ENCODE measurements at places on chromosomes 16 and 17. TPM values are rescaled to one million over a fixed set of nuclear protein-coding genes. Genes with fewer than 3 reads are reported as not detected.

- peak; percentile 76 for DNase-seq
Measured at GRCh38 chr17:164303-165235, 16.9 kb downstream of the DOC2B start.

TNP2 gene
- polyA plus RNA-seq: not detected

ENO3 gene
- 9.3 TPM for polyA plus RNA-seq

TBC1D3H gene
- not detected for polyA plus RNA-seq

DNA sequence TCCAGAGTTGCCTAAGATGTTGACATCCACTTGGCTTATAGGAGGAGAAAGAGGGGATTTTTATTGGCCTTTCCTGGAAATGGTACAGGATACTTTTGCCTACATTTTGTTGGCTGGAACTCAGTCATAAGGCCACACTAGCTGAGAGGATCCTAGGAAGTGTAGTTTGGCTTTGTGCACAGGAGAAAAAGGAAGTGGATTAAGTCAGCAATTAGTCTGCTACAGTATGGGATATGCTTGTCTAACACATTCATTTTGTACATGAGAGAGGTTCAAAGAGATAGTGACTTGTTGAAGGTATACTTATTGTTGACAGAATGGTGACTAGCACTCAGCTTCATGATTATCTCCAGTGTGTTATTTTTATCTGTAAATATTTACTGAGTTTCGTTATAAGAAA lies 10.3 kb downstream of the UTP18 start:
- no peak for DNase-seq

HASPIN gene
- 0.47 TPM for polyA plus RNA-seq

GRCh38 chr16:71242601-71243000 lies 12.1 kb upstream of the HYDIN start:
- DNase-seq: no peak

CTRB1 gene
- 0.33 TPM for polyA plus RNA-seq

DNA sequence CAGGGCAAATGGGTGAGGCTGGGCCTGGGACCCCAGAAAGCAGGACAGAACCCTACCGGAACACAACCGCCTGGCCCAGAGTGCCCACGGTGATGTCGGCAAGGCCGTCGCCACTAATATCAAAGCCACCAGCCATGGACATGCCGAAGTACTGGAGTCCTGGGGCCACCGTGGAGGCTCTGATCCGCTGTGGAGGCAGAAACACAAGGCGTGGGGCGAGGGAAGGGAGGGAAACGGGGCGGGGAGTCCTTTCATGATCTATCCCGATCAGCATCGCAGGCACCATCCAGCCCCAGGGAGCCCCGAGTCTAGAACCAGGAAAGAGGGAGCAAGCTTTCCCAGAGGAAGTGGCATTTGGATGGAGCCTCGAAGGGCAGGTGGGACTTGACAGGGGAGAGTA lies 26.6 kb downstream of the HASPIN start:
- DNase-seq: no peak

CFAP52 gene
- 11.9 TPM for polyA plus RNA-seq

Measured in lung (tissue), 17 donors.